ENCODE measurements at places on chromosomes 1 and 21.

DNA sequence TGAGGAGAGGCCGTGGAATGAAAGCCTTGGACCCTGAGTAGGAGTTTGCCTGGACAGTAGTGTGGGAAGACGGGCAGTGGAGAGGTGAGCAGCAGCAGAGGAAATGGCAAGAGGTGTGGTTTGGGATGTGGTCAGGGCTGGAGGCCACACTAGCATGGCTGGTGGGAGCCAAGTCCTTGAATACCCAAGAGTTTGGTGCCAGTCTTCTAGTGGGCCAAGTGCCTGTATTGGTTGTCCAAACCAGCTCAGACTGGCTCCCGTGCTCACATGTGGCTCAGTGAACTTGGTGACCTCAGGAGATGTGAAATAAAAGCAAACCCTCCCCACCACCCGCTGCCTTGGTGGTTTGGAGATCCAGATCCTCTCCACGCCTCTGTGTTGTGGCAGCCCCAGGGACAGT lies 2.4 kb downstream of the GUCA2A start:
- no peak for DNase-seq

- DNase-seq = no peak
These were observed 141.6 kb upstream of the KLHDC7A start for GRCh38 chr1:18339161-18339560.

DNA sequence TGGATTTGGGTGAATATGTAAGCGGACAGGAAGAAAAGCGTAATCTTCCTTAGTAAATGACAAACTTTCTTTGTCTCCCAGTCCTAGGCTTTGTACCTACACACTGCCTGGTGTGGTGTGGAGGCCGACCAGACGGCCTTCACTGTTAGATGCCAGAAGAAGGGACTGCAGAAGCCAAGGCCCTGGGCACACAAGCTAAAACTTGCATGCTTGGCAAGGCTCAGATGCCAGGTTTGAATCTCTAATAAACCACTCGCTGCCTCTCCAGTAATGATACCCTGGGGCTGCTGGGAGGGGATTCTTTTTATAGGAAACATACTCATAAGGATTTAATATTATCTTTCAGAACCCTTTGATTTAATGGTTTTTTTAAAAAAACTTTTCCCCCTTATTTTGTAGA lies 263.8 kb downstream of the PTPRC start:
- no peak for DNase-seq

DNA sequence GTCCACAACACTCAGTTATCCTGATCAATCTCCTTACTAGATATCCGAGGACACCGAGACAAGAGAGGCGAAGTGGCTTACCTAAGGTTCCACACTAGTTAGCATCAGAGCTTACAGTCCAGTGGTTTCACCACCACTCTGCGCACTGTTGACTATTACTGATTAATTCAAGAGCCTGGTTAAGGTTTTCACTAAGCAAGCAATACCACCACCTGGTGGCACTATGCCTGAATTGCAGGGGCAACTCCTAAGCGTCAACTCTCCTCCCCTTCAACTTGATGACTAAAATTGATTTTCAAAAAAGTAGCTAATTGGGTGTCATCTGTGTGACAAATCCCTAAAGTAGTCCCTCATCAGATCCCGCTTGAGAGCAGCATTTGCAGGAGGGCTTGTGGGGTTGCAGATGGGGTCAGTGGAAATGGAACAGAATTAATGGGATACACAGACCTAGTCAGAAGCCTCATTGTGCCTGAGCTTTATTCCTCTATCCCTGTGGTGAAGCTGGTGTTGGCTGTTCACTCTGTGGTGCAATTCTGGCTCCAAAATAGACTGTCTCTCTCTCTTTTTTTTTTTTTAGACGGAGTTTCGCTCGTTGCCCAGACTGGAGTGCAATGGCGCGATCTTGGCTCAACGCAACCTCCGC lies 9.1 kb downstream of the TTC22 start:
- peak; percentile 41 for DNase-seq

- DNase-seq = peak; percentile 32
These were observed 23.6 kb downstream of the GPA33 start for GRCh38 chr1:167066333-167067122.

- DNase-seq = no peak
These were observed 419.3 kb downstream of the KCTD3 start for GRCh38 chr1:215986401-215986800.

GRCh38 chr1:198486903-198487302 lies 53.6 kb downstream of the ATP6V1G3 start:
- no peak for DNase-seq

DNA sequence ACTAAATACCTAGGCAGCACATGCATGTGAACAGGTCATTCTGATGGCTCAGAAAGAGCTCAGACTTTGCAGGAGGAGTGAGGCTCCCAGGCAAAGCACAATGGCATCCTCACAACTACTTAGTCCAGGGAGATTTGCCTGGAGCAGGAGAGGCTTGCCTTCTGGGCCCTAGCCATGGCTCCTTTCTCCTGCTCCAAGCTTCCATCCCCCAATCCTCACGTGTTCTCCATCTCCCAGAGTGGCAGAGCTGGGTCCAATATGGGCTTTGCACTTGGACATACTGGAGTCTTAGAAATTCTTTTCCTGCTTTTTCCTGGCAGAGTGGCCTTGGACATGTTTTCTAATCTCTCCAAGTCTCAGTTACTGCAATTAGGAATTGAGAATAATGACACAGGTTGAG lies 15.8 kb downstream of the MYBPH start:
- DNase-seq = no peak

DNA sequence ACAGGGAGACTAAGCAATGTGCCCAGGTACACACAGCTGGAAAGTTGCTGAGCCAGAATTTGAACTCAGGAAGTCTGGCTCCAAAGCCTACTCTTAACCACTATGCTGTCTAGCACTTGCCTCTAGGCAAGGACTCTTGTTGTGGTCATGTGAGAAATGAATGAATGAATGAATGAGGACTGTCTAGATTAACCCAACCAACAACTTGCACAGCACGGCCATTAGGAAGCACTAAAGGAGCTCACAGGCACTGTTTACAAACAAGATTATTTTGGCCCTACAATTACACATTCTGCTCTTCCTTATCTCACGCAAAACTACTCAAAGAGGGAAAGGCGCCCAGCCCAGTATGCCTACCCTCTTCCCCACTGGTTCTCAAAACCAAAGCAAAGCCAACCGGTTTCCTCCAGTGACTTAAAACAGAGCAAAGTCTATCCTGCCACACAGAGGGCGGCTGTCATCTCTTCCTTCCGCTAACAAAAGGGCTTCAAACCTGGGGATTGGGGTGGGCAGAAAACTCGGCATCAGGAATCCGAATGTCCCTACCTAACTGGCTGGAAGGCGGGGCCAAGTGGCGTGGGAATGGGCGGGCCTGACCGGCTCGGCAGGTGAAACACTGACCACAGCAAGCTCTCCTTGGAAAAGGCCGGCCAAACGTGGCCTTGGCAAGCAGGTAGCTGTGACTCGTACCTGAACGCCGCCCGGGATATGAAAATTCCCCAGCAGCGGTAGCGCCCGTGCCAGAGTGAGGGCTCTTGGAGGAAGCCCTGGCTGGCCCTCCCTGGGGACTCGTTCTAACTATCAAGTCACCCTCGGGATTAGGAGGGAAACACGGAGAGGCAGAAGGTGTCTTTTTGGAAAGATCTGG lies 948 bp downstream of the STK40 start:
- DNase-seq = peak; percentile 65

GRCh38 chr21:26784974-26785373 lies 60.2 kb downstream of the ADAMTS1 start:
- no peak for DNase-seq

DNA sequence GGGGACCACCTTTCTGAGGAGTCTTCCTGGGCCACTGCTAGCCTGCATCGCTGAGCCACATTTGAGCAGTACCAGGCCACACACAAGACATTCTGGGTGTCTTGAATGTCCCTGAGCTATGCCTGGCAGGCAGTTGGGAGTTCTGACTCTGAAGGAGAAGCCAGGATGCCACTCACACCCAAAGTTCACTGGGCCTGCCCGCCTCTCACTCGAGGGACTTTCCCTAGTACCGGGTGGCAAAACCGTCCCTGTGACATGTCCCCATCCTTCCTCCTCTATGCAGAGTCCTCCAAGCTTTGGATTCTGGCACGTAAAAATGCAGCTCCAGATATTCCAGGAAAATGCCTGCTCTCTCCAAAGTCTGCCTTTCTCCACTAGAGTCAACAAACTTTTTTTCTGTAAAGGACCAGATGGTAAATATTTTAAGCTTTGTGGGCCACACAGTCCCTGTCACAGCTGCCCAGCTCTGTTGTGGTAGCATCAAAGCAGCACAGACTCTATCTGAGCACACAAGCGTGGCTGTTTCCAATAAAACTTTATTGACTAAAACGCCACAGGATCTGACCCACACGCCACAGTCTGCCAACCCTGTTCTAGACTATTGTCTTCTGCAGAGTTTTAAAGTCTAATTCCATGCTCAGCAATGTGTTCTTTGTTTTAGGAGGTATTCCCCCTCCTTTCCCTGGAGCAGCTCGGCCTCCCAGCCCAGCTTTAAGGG lies 19.2 kb upstream of the GUCA2B start:
- DNase-seq = no peak

GRCh38 chr1:224175617-224176016 lies 7.4 kb upstream of the DEGS1 start:
- DNase-seq = no peak

DNA sequence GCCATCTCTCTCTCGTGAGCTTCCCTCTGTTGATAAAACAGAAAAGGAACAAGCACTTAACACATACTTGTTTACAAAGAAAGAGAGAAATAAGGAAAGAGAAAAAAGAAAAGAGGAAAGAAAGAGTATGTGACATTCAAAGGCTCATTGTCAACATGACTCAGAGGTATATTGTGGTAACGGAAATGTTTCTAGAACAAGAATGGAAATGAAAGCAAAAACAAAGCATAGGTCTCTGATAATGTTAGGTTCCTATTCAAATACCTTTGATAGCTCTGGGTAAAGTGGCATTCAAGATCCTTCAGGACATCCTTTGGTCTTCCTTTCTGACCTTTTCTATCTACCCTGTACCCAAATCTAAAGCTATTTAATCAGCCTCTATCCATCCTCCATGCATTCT lies 67.4 kb upstream of the DMRTA2 start:
- DNase-seq = no peak

DNA sequence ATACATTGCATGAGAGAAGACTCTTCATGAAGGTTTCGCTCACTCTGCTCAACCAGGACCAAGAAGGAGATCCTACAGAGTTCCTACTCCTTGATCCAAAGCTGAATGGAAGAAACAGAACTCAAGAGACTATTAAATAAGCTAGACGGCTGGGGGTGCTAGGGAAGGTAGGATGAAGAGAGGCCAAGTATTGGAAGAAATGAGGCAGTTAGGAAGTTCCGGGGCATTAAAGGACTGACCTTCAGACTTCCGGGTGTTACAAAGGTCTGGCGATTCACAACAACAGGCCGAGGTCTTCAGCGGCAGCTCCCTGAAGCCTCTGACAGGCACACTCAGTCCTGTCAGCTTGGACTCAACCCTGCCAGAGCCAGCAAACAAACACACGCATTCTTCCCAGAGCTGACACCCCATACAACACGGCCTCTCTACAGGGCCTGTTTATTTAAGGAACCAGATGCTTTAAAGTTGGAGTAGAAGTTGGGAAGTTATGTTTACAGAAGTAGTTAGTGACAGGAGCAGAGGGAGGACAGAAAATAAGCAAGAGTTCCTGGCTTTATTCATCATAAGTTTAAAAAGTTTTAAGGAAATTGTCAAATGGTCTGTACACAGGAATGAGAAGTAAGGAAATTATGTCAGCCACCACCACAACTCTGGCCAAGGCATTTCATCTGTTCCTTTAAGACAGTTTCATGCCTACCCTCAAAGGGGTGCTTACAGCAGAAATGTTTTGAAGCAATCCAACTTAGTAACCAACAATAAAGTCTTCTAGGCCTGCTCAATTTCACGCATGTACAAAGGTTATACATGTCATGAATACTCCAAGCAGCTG lies 4.7 kb downstream of the SORT1 start:
- no peak for DNase-seq

DNA sequence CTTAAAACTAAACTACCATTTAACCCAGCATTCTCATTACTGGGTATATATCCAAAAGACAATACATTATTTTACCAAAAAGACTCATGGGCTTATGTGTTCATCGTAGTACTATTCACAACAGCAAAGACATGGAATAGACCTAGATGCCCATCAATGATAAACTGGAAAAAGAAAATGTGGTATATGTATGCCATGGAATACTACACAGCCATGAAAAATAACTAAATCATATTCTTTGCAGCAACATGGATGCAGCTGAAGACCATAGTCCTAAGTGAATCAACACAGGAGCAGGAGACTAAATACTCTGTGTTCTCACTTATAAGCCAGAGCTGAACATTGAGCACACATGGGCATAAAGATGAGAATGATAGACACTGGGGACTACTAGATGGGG lies 645.1 kb upstream of the B3GALT2 start:
- no peak for DNase-seq

GRCh38 chr1:27392096-27392777 lies at the start of gene GPR3:
TSS of gene GPR3 (plus strand) at chr1:27392622. CDS start at chr1:27393799, 1,177 bp downstream.
- peak; percentile 90 for DNase-seq

GRCh38 chr1:23126801-23127200 lies 41.9 kb downstream of the LUZP1 start:
- no peak for DNase-seq

Data from NCI-H524 (cell line).